ENCODE measurements at places on chromosomes 2 and 18.

DNA sequence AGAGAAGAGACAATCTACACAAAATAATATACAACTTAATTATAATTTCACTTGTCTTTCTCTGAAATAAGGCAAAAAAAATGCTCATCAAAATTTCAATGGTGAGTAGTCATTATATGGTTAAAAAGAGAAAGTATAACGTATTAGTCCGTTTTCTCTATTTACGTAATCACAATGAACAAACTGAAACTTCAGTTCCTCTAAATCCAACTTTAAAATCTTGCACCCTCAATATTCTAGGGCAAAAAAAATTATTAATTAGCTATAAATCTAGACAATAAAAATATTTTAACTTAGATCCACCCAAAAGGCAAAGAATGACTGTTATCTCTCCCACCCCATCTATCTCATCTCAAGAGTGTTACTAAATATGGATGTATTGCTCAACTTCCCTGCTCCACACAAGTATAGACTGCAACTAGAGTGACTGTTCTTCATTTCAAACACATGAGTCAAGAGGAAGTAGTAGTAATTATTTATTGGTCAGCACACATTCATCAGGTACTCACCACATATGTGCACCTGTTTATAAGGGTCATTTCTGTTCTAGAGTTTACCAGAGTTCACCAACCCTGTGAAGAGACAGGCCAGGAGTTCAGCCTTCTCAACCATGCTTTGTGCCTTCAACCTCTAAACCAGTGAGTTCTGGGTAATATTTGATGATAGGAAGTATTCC lies 36.4 kb downstream of the STK39 start:
- DNase-seq = no peak

GRCh38 chr18:9838144-9838877 lies 47.5 kb upstream of the TXNDC2 start:
- DNase-seq = no peak

DNA sequence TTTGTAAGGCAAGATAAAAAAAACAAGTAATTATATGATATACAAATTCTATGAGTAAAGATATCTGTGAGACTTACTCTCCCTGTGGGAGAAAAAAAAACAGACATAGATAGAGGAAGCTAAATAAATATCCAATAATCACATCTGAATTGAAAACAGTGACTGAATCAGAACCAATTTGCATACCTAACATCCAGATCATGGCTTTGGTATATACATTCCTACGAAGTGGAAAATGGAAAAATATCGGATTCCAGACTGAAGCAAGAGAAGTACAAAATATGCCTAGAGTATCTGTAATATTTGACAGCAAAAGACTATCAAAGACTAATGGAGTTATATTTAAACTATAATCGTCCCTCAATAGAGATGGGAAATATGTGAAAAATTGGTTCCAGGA lies 1108.1 kb upstream of the CHAC2 start:
- no peak for DNase-seq

GRCh38 chr18:46917803-46918600 lies 600 bp downstream of the KATNAL2 start:
- no peak for DNase-seq

DNA sequence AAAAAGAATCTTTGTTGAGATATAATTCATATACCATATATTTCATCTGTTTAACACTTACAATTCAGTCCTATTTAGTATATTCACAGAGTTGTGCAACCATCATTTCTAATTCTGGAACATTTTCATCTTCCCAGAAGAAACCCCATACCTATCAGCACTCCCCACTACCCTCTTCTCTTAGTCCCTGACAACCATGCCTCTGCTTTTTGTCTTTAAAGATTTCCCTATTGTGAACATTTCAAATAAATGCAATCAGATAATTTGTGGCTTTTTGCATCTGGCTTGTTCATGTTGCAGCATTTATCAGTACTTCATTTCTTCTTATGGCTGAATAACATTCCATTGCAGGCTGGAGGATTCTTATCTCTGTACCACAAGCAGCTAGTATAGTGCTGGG lies 305.9 kb upstream of the MEX3C start:
- DNase-seq = no peak

DNA sequence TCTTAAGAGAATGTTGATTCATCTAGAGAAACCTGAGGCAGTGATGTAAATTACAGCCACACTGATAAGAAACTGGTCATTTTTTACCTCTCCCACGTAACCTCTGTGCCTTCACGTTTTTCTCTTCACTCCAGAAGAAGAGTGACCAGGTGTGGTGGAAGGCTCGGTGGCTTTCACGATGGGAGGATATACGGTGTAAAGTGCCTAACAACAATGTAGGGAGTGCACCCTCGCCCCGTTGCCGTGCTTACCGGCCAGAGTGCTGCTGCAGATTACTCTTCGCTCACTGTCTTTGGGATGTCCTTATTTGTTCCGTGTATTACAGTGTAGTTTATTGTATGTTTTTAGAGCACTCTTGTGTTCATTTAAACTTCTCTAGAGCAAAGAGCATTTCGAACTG lies 46.5 kb downstream of the NCK2 start:
- no peak for DNase-seq

GRCh38 chr2:124975648-124976047 lies 950.6 kb downstream of the CNTNAP5 start:
- no peak for DNase-seq

DNA sequence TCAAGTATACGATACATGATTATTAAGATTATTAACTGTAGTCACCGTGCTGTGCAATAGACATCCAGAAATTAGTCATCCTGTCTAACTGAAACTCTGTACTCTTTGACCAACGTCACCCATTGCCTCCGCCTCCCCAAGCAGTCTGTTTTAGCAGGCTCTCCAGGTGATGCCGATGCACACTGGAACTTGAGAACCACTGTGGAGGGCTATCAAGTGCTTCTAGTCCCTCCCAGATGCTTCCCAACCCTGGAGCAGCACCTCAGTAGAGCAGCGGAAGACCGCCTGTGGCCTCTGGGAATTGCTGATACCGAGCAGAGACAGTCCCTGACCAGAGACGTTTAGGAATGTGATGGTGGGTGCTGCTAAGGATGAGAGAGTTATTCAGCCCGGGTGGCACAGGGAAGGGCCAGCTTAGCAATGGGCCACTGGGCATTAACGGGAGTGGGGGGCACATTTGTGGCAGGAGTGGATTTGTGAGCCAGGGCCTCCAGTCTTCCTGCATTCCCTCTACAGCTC lies 50.7 kb downstream of the LIPG start:
- no peak for DNase-seq

GRCh38 chr2:202612145-202612544 lies 22.6 kb upstream of the FAM117B start:
- no peak for DNase-seq

- no peak for DNase-seq
Measured at GRCh38 chr18:46098616-46098933, 479 bp upstream of the ATP5F1A start.

DNA sequence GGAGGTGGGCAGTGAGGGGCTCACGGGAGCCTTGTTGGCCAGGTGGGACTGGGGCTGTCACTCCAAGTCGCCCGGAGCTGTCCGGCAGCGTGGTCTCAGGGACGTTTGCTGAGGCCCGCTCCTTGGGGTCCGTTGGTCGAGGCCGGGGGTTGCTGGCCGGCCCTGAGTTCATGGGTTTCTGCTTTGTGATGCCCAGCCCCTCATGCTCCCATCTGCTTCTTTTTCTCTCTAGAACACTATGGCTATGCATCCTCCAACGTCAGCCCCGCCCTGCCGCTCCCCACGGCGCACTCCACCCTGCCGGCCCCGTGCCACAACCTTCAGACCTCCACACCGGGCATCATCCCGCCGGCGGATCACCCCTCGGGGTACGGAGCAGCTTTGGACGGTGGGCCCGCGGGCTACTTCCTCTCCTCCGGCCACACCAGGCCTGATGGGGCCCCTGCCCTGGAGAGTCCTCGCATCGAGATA lies 14.5 kb downstream of the NFATC1 start:
- no peak for DNase-seq

- peak; percentile 65 for DNase-seq
Measured at GRCh38 chr2:15560988-15561573, at the start of gene NBAS. NBAS (minus strand) TSS chr2:15561334; CDS start chr2:15561304, 30 bp downstream.

- DNase-seq = no peak
Measured at GRCh38 chr18:76668546-76668945, 153.8 kb upstream of the ZNF236 start.

DNA sequence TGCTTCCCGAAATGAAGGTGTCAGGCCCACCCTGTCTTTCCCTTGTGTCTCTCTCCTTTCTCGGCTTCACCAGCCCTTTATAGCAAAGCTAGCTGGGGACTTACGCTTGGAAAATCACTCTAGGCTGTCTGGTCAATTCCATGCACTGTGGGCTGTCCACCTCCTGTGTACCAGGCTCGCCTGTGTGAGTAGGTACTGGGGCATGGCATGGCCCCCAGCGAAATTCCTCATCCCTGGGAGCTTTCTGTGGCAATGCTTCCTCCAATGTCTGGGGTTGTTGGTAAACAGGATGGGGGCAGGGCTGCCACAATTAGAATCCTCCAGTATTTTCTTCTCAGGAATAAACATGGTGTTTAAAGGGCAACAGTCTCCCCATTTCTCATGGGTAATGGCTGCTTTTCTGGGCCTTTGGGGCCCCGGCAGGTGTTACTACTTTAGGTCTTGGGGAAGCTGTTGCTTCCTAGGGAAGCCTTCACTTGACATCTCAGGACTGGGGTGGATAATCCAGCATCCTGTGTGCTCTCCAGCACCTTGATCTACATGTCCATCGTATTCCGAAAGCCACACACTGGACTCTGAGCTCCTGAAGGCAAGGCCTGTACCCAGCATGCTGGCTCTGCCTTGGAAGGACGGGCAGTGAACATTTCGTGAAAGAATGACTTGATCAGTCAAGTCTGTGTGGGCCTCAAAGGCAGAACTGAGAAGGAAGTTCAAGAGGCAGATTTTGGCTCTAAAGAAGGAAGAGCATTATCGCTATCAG lies 21.1 kb downstream of the RHOB start:
- DNase-seq = no peak

DNA sequence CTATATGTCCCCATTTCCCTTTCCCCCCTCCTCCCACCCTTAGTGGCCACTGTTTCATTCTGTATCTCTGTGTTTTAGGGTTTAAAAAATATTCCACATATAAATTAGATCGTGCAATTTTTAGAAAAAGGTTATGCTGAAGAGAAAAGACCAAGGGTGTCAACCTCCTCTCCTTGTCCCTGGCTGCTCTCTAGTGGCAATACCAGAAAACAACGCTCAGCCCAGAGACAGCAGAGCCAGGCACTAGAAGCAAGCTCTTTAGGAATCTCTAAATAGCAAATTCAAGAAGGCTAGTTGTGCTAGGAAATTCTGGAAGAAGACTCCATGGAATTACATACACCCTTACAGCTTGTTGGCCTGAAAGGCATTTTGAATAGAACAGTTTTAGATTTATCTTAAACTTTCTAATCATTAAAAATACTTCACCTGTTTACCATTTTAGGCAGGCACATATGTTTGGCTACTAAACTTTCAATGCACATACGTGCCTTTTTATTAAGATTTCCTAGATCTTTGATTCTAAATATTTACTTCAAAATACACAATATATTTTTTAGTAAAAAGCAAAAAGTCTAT lies 35.1 kb upstream of the RASGRP3 start:
- no peak for DNase-seq

DNA sequence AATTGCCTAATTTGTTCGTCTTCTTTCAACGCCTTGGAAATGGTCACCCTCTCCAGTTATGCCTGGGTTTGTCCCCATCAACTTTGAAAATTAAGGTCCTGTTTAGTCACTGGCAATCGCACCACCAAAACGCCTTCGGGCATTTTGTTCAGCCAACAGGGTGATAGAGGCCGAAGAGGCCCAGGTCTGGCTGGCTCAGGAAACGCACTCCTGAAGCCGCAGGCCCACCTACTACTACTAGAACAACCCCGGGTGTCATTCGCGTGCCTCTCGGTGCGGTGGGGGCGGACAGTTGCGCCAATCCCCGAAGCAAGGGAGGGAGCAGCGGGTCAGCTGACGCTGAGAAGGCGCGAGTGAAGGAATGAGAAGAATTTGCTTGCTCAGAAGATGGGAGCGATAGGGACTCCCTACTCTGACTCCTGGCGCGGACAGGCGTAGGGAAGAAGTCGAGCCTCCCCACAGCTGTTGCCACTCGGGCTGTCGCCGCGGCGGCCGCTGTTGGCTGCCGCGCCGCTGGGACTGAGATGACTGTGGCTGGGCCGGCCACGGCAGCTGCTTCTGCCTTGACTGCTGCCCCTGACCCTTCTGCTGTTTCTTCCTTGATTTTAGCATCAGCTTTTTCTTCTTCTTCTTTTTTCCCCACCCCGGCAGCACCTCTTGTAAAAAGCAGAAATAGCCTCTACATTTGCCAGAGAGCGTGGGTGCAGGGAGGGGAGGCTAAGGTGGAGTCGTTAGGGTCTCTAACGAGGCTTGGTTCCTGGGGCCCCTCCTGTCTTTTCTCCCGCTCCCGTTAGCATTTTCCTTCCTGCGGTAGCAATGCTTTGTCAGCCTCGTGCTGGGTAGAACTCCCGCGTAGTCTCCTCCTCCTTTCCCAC lies 387.6 kb downstream of the FIGN start:
- no peak for DNase-seq
